ENCODE measurements at places on chromosomes 2 and 18. TPM values are rescaled to one million over a fixed set of nuclear protein-coding genes. Genes with fewer than 3 reads are reported as not detected.

The POMC gene
- 2.1 TPM for total RNA-seq

- no peaks in the 10 kb centered on the region for H3K4me1 ChIP-seq
- DNase-seq = no peak
- H3K27me3 ChIP-seq = no peaks in the 10 kb centered on the region
- no peak overlapping the region for H3K27ac ChIP-seq
- no peaks in the 10 kb centered on the region for H3K36me3 ChIP-seq
Measured at GRCh38 chr2:62266433-62267038, 70.6 kb downstream of the B3GNT2 start.

DNA sequence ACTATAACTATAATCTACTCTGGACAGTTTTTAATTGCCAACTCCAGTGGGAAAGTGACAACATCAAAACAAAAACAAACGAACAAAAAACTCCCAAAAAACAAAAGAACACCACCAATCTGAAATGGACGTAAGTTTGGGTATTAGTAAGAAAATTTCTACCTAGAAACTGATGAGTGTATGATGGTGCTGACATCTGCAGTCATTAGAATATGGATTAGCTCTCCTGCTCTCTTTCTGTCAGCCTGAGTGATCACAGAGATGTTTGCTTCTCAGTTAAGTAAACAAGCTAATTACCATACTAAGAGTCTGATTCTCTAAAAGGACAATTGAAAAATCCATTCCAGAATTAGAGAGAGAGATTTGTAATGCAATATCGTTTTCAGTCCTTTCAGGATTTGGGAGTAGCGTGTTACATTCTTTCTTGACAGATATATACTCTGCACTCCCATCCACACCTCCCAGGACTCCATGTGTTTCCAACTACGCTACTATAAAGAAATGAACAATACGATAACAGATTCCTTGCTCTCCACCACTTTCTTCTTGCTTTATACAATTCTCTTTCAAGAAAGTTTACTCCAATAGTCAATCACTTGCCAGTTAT is 1347.4 kb upstream of the PIK3C3 start:
- H3K4me1 ChIP-seq = no peaks in the 10 kb centered on the region
- no peaks in the 10 kb centered on the region for H3K27me3 ChIP-seq
- no peaks in the 10 kb centered on the region for H3K36me3 ChIP-seq
- no peak for DNase-seq
- no peak overlapping the region for H3K4me3 ChIP-seq

The POTEF gene
- total RNA-seq = not detected

The SERPINB5 gene
- not detected for total RNA-seq

- no peak overlapping the region for H3K4me3 ChIP-seq
- no peaks in the 10 kb centered on the region for H3K4me1 ChIP-seq
- DNase-seq = no peak
- no peak overlapping the region for H3K27ac ChIP-seq
- no peaks in the 10 kb centered on the region for H3K36me3 ChIP-seq
Measured at GRCh38 chr18:65907281-65907680, 156.5 kb downstream of the CDH7 start.

- peaks cover 3% of the 10 kb centered on the region for H3K27me3 ChIP-seq
- no peaks in the 10 kb centered on the region for H3K36me3 ChIP-seq
- H3K27ac ChIP-seq = no peak overlapping the region
- no peak overlapping the region for H3K4me3 ChIP-seq
- DNase-seq = no peak
Measured at GRCh38 chr2:182281276-182281675, 145.6 kb downstream of the PDE1A start.

DNA sequence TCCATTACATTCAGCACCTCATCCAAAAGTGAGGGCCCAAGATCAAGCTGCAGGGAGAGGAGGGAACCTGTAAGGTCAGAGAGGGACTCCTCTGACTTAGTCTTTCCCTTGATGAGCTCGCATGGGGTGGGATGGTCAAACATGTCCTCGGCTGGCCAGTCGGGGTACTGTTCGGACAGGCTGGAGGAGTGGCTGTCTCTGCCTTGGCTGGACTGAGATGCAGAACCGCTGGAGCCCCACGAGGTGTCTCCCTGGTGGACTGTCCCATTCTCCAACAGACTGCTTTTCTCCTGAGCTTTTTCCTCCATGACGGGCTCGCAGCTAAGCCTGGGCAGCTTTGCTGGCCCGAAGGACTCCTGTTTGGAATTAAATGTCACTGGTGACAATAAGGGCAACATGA is 25.6 kb downstream of the CDC42EP3 start:
- no peaks in the 10 kb centered on the region for H3K27me3 ChIP-seq
- peaks cover 66% of the 10 kb centered on the region for H3K4me1 ChIP-seq
- H3K4me3 ChIP-seq = no peak overlapping the region
- peaks cover 77% of the 10 kb centered on the region for H3K36me3 ChIP-seq
- peak overlapping the region; percentile 79 for H3K27ac ChIP-seq

The SULT1C4 gene
- not detected for total RNA-seq

GRCh38 chr2:236562434-236562833 is 7.2 kb upstream of the ACKR3 start:
- peaks cover 29% of the 10 kb centered on the region for H3K4me1 ChIP-seq
- DNase-seq = no peak
- H3K4me3 ChIP-seq = no peak overlapping the region
- no peak overlapping the region for H3K27ac ChIP-seq

DNA sequence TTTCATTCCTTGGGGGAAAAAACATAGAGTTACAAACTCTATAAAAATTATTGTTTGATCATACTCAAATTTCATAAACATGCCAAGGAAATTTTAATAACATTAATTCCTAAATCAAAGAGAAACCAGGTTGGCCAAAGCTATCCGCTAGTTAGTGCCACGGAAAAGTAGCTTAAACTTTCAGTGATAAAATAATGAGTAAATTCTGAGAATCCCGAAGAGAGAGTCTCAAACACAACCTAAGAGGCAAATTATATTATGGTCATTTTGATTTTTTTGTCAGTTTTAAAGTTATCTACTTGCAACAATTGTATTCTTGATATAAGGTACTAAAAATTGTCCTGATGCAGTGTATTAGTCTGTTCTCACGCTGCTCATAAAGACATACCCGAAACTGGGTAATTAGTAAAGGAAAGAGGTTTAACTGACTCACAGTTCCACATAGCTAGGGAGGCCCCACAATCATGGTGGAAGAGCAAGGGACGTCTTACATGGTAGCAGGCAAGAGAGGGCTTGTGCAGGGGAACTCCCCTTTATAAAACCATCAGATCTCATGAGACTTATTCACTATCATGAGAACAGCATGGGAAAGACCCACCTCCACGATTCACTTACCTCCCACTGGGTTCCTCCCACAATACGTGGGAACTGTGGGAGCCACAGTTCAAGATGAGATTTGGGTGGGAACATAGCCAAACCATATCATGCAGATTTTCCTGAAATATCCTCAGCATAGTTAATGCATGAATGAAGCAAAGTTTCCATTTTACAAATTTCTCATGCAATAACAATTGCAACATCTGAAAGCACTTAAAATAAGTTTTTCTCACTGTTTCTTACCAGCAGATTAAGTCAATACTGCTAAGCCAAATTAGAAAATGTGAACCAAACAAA is 205.9 kb upstream of the STK17B start:
- no peak overlapping the region for H3K27ac ChIP-seq
- no peaks in the 10 kb centered on the region for H3K36me3 ChIP-seq
- no peaks in the 10 kb centered on the region for H3K27me3 ChIP-seq
- DNase-seq = no peak
- H3K4me1 ChIP-seq = no peaks in the 10 kb centered on the region

DNA sequence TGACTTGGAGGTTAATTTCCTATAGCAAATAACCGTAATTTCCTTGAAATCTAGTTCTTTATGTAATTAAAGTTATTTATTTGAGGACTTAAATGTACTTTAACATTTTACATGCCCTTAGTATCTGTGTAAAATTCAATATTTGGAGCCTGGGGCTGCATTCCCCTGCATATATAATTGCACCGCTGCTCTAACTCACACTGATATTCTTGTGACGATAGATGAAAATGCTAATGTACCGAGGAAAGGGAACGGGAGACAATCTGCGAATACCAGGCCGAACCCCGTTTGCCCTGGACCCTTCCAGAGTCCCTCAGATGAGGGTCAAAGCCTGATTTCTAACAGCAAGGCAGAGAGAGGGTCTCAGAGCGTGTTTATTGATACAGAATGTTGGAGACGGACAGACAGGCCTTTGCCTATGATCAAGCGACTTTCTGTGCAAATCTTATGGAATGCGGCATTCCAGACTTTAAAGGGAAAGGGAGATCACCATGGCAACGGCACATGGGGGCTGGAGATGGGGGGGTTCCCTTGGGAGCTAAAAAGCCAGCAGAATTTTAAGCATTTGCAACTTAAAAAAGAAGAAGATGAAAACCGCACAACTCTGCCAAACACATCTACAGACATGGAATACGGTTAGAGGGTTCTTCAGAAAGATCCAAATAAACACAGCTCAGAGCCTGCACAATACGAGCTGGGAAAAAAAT is 57.6 kb upstream of the TWIST2 start:
- H3K36me3 ChIP-seq = no peaks in the 10 kb centered on the region
- H3K4me1 ChIP-seq = no peaks in the 10 kb centered on the region
- no peak overlapping the region for H3K27ac ChIP-seq
- H3K27me3 ChIP-seq = no peaks in the 10 kb centered on the region
- H3K4me3 ChIP-seq = no peak overlapping the region

DNA sequence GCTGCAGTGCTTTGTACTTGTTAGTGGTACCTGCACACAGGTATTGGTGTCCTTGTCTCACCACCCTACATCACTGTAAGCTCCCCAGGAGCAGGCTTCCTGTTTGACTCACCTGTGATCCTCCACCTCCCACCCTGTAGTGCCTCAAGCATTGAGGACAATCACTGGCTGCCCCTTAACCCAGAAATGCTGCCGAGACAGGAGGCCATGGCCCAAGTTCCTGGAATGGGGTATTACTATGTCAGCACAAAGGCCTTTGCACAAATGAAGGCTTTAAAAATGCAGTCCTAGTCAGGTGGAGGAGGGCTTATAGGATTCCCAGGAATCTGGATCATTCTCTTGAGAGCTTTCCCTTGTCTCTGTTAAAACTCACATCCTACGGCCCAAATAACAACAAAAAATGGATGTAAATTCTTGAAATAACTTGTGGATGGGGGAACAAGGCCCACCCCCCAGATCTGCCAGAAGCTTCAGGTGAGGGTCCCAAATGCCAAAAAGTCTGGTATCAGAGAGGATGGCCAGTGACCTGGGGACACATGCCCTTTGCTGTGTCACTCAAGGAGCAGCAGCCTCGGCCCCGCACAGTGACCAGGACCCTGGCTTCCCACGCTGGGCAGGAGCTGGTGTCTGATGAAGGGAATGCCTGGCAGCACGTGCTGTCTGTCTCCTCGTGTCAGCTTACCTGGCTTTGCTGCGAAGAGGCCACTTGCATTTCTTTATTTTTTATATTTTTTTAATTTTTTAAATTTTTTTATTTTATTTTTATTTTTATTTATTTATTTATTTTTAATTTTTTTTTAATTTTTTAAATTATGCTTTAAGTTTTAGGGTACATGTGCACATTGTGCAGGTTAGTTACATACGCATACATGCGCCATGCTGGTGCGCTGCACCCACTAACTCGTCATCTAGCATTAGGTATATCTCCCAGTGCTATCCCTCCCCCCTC is 3.7 kb upstream of the IL37 start:
- DNase-seq = no peak
- H3K4me1 ChIP-seq = no peaks in the 10 kb centered on the region
- no peak overlapping the region for H3K27ac ChIP-seq
- no peaks in the 10 kb centered on the region for H3K27me3 ChIP-seq

DNA sequence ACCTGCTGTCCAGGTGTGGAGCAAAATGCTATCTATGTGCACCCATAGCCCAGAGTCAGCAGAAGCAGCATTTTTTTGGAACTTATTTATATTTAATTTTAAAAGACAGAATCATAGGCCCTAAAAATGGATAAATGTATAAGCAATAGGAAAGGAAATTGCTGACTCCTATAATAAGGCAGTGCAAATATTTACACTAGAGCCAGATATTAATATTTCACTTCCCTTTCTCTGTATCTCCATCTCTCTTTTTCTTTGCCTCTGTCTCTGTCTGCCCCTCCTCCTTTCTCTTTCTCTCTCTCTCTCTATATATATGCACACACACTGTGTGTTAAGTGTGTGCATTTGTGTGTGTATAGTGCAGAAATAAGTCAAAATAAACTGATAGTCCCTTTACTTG is 375.6 kb downstream of the SOX11 start:
- no peaks in the 10 kb centered on the region for H3K27me3 ChIP-seq
- no peak for DNase-seq
- H3K4me3 ChIP-seq = no peak overlapping the region

GRCh38 chr2:212549463-212549862 is 10.9 kb upstream of the ERBB4 start:
- no peak overlapping the region for H3K27ac ChIP-seq
- H3K27me3 ChIP-seq = no peaks in the 10 kb centered on the region
- H3K36me3 ChIP-seq = no peaks in the 10 kb centered on the region
- no peak overlapping the region for H3K4me3 ChIP-seq

DNA sequence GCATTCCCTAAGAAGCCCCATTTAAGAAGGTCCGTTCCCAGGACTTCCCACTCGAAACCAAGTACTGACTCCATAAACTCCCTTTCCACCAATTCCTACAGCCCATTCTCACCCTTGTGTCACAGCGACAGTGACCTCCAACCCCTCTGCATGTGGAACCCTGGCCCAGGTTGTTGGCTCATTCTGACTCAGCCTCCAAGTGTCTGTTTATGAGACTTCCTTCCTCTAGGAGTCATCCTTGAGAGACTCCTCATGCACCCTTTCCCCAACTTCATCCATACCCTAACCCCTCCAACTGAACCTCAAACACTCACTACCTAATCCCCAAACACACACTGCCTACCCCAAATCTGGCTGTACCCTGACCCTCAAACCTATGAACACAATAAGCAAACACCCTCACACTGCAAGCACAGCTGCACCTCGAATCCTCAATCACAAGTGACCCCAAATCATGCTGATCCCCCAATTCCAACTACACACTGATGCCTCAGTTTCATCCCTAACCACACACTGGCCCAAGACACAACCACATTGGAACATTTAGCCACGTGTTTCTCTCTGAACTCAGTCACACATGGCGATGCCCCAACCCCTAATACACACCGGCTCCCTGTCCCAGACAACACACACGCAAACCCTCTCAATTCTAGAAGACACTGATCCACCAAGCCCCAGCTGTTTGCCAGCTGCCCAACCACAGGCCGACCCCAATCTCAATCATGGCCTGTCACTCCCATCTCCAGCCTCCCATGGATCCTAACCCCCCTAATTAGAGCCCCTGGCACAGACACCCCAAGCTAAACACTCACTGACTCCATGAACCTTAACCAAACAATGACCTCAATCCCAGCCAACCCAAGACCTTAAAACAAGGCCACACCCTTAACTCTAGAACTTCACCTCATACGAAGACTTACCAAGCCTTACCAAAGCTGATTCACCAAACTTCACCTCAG is 219.6 kb downstream of the CYP26B1 start:
- peak; percentile 16 for DNase-seq
- no peaks in the 10 kb centered on the region for H3K36me3 ChIP-seq
- no peaks in the 10 kb centered on the region for H3K4me1 ChIP-seq
- H3K27ac ChIP-seq = no peak overlapping the region
